ENCODE measurements at places on chromosomes 11 and 22. TPM values are rescaled to one million over a fixed set of nuclear protein-coding genes. Genes with fewer than 3 reads are reported as not detected.
A peak's percentile ranks its signal among the peaks of the same experiment; 100 is the strongest.

Gene BTG4
- not detected for total RNA-seq

Gene PVALB
- total RNA-seq: 0.75 TPM

Gene TREH
- total RNA-seq: 0.33 TPM

Gene TRPC6
- total RNA-seq: 0.48 TPM

Gene MISFA
- total RNA-seq: 4.9 TPM

Gene APLNR
- total RNA-seq: 0.36 TPM

Gene SMTNL1
- not detected for total RNA-seq

Gene MPZL3
- 10.2 TPM for total RNA-seq

- peaks cover 39% of the 10 kb centered on the region for H3K4me1 ChIP-seq
- peak overlapping the region; percentile 60 for H3K4me3 ChIP-seq
Observed at GRCh38 chr11:64870176-64870892, 8.1 kb downstream of the EHD1 start.

DNA sequence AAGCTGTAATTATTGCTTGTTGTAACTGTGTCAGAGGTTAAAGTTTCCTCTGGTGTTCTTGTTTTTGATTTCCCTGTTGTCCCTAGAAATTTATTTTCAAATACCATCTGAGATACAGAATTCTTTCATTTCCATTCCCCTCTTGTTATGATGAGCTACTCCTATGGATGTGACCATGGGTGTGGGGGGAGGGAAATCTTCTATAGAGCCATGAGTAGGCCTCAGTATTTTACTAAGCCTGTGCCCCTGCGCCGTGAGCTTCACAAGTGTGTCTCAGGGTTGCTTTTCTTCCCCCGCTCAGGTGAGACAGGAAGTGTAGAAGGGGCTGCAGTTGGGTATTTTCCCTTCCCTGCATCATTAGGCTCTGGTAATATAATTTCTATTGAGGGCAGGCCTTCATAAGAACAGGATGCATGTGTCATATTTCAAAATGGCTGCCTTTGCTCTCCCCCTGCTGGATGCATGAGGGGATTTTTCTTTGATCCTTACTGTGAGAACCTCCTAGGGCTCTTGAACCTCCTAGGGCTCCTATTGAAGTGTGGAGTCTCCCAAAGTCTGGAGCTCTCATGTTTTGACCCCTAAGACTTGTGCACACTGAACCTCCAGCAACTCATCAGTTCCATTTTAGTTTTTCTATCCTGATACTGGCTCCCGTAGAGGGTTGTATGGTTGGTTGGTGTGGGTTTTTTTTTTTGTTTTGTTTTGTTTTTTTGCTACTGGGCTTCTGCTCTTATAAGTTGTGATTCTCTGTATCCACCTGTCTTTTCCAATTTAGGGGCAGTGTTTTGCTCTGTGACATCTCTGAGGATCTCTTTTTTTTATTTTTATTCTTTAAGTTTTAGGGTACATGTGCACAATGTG, 658.2 kb downstream of the NTM start:
- H3K4me3 ChIP-seq: no peak overlapping the region
- no peak for DNase-seq
- peaks cover 50% of the 10 kb centered on the region for H3K27me3 ChIP-seq

DNA sequence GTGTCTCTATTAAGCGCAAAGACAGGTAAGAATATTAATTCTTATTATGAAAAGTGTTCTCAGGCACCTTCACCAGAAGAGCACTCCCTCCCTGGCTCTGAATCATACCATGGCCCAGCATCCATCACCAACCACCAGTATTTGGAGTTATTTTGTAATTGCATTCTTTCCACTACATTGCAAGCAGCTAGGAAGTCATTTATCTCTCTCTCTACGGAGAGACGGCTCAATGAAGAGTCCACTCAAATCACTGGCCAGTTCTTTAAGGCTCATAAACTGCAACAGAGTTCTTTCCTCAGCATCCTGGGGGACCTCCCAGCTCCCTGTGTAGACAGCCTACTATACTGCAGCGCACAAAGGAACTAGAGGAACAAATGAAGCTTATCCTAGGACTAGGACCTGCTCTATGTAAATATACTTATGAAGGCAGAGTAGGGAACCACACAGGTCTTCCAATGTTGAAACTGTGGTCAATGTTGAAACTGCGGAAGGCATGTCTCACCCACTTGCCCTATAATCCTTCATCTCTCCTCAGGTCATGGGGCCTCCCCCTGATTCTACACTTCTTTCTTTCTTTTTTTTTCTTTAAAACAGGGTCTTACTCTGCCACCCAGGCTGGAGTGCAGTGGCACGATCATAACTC, 63.4 kb downstream of the AAMDC start:
- DNase-seq: no peak
- H3K27me3 ChIP-seq: no peaks in the 10 kb centered on the region
- peaks cover 3% of the 10 kb centered on the region for H3K36me3 ChIP-seq
- H3K4me1 ChIP-seq: peaks cover 4% of the 10 kb centered on the region
- no peak overlapping the region for H3K4me3 ChIP-seq
- H3K27ac ChIP-seq: peak overlapping the region; percentile 47

GRCh38 chr11:1574238-1574932, 2.3 kb upstream of the DUSP8 start:
- H3K4me3 ChIP-seq: peak overlapping the region; percentile 73
- H3K27me3 ChIP-seq: peaks cover 42% of the 10 kb centered on the region
- no peaks in the 10 kb centered on the region for H3K36me3 ChIP-seq
- H3K4me1 ChIP-seq: peaks cover 3% of the 10 kb centered on the region

- no peak for DNase-seq
- no peaks in the 10 kb centered on the region for H3K36me3 ChIP-seq
- peaks cover 3% of the 10 kb centered on the region for H3K27me3 ChIP-seq
- H3K4me1 ChIP-seq: peaks cover 7% of the 10 kb centered on the region
- H3K27ac ChIP-seq: no peak overlapping the region
Observed at GRCh38 chr11:110990311-110990710, 255.2 kb upstream of the POU2AF2 start.

GRCh38 chr11:78158987-78159652, 19.7 kb upstream of the ALG8 start:
- DNase-seq: no peak
- H3K4me1 ChIP-seq: peaks cover 10% of the 10 kb centered on the region
- no peaks in the 10 kb centered on the region for H3K27me3 ChIP-seq
- H3K27ac ChIP-seq: no peak overlapping the region

GRCh38 chr11:33709466-33709865, 8.8 kb upstream of the C11orf91 start:
- H3K27me3 ChIP-seq: no peaks in the 10 kb centered on the region
- no peak overlapping the region for H3K27ac ChIP-seq
- H3K36me3 ChIP-seq: peaks cover 20% of the 10 kb centered on the region
- H3K4me1 ChIP-seq: no peaks in the 10 kb centered on the region

DNA sequence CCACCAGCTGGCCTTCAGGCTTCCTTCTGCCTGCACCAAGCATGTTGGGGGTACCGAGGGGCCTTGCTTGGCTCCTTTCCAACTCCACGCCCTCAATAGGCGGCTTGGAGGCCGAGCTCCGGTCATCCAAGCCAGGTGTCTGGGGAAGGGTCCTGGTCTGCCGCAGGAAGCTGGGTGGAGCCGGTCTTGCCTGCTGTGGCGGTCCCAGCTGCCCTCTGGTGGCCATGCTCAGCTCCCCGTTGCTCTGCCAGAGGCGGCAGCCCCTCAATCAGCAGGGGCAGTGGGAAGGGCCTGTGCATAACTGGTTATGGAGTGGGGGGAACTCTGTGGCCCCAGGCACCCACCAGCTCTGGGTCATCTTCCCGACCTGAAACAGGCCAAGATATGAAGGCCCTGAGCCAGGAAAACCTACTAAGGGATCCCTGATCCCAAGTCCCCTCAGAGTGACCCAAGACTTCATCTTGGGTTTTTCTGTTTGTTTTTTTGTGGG, 3.2 kb downstream of the ARVCF start:
- no peaks in the 10 kb centered on the region for H3K4me1 ChIP-seq
- no peak overlapping the region for H3K4me3 ChIP-seq
- H3K27ac ChIP-seq: no peak overlapping the region
- H3K27me3 ChIP-seq: peaks cover 31% of the 10 kb centered on the region

- no peak overlapping the region for H3K4me3 ChIP-seq
- no peaks in the 10 kb centered on the region for H3K27me3 ChIP-seq
- H3K27ac ChIP-seq: no peak overlapping the region
- DNase-seq: no peak
- H3K4me1 ChIP-seq: peaks cover 4% of the 10 kb centered on the region
Observed at GRCh38 chr22:50728523-50728931, 9.5 kb upstream of the ACR start.

DNA sequence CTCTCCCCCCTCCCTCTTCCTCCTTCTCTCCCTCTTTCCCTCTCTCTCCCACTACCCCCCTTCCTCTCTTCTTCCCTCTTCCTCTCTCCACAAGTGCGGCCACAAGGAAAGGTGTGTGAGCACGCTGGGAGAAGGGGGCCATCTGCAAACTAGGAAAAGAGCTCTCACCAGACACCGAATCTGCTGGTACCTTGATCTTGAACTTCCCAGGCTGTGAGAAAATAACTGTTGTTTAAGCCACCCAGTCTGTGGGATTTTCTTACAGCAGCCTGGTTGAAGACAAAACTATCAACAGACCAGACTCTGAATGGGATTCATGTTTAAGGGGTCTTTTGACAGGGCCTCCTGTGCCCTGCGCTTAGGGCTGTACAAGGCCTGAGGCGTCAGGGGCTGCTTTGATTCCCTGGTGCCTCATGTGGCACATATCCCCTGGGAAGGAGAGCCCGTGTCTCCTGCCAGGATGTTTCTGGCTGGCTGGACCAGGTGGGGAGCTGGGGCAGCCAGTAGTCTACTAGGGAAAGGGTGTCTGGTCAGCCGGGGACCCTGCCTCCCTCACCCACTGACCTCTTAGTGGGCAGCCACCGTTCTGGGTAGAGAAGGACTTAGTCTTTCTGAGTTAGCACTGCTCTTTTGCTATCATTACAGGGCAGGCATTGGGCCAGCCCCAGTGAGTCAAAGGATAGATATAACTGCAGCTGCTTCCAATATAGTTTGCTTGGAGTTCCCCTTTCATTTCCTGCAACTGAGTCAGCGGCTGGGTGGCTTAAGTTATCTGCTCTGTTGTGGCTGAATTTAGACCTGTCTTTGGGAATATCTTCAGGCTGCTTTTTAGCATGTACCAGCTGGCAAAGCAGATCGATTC, 6.2 kb downstream of the PANX1 start:
- DNase-seq: no peak
- H3K36me3 ChIP-seq: peaks cover 11% of the 10 kb centered on the region
- H3K27ac ChIP-seq: no peak overlapping the region
- peaks cover 27% of the 10 kb centered on the region for H3K4me1 ChIP-seq
- H3K27me3 ChIP-seq: no peaks in the 10 kb centered on the region

DNA sequence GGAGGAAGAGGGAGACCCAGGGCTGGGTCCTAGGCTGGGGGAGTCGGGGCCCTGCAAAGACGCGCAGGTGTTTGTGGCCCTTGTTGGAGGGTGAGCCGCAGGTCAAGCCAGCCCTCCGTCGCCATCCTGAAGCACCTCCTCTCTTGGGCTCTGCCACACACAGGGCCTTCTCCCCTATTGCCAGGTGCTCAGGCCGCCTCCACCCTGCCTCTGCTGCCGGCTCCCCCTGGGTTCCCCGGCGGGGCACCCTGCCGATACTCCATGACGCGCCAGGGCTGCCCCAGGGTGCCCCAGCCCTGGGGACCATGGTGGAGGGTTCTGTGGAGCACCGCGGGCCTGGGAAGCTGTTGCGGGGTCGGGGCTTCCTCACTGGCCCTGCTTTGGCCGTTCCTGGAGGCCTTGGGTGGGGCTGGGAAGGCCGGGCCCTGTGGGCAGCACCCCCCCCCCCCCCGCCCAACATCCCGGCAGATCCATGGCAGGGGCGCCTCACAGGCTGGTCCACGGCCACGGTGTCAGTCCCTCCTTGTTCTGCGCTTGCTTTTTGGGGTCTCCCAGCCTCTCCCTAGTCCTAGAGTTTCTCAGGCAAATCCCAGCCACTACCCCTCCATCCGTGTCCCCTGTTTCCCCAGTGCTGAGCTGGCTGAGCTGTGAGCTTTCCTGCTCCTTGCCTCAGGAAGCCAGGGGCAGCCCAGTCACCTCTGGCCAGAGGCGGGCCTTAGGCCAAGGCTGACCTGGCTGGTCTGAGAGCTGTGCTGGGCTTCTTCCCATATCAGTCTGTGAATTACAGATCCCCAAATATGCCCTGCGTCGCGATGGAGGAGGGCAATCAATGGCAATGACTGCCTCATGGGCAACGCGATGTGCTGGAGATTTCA, 2.3 kb upstream of the ADORA2A start:
- peaks cover 32% of the 10 kb centered on the region for H3K27me3 ChIP-seq
- DNase-seq: no peak
- H3K4me3 ChIP-seq: peak overlapping the region; percentile 80

DNA sequence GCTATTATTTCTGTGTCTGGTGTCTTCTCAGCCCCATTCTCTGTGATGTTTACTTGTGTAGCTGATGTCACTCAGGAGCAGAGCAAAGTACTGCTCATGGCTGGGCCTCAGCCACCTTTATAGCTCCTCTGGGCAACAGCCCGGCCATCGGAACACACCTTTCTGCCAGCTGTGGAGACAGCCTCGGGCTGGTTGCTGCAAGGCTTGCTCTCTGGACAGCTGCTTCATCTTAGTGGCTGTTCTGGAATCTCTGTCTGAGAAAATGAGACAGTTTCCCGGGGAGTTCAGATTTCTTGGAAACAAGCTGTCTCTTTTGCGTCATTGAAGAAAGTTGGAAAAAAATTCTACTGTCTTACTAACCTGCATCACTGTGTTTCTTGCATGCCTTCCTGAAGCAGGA, 20.0 kb downstream of the THY1 start:
- no peaks in the 10 kb centered on the region for H3K36me3 ChIP-seq
- H3K4me3 ChIP-seq: no peak overlapping the region
- no peak overlapping the region for H3K27ac ChIP-seq

- H3K4me3 ChIP-seq: peak overlapping the region; percentile 20
- H3K36me3 ChIP-seq: no peaks in the 10 kb centered on the region
- peaks cover 30% of the 10 kb centered on the region for H3K4me1 ChIP-seq
- H3K27ac ChIP-seq: no peak overlapping the region
Observed at GRCh38 chr22:30878516-30879414, 89.8 kb downstream of the MORC2 start.

DNA sequence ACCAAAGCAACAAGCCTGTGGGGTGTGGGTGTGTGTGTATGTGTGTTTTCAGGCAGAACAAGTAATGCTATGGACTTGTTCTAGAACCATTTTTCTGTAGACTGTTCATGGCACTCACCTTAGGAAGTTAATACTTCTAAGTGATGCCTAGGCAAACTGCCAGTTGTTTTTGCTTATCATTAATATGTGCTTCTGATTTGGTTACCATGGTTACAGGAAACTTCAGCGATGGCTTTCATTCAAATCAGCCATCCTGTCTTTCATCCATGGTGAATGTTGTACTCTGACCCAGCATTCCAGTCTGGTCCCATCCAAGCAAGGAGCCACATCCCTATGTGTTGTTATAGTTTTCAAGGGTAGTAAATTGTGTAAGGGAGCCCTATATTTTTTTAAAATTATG, 49.8 kb upstream of the ARHGAP20 start:
- peaks cover 4% of the 10 kb centered on the region for H3K27me3 ChIP-seq
- H3K4me1 ChIP-seq: peaks cover 17% of the 10 kb centered on the region
- DNase-seq: no peak
- H3K27ac ChIP-seq: no peak overlapping the region
- no peak overlapping the region for H3K4me3 ChIP-seq

Data from type B pancreatic cell (in vitro differentiated cells).